ENCODE measurements at places on chromosomes 5 and 9.

DNA sequence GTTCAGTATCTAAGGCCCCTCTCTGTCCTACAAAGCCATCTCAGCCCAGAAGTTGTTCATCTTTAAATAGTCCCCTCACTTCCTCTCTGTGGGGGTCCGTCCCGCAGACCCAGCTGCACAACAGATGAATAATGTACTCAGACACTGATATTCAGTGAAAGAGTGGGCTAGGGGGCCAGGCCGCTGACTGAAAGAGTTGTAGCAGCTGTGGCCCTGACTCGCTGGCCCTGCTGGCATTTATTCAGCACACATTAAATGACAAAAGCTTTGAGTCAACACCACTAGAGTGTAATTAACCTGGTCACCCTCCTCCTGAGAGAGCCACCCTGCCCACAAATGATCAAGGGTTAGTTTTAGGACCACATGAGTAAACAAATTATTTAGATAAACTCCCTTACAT lies 76.3 kb downstream of the MED10 start:
- peak; percentile 44 for DNase-seq

DNA sequence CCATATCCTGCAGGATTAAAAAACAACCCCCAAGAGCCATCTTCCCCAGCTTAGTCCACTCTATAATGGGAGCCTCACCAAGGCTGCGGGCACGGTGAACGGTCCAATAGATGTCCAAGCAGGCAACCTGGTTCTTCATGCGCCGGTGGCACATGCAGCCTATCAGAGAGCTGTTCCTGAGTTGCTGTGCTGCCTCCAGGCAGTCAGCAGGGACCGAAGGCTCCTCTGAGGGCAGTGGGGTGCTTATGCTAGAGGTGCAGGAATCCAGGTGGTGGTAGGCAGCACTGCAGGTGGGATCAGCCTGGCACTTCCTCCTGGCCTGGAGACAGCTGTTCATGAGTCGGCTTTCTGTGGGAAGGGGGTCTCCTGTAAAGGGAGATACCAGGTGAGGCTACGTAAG lies 10.2 kb downstream of the GFRA3 start:
- DNase-seq: no peak

DNA sequence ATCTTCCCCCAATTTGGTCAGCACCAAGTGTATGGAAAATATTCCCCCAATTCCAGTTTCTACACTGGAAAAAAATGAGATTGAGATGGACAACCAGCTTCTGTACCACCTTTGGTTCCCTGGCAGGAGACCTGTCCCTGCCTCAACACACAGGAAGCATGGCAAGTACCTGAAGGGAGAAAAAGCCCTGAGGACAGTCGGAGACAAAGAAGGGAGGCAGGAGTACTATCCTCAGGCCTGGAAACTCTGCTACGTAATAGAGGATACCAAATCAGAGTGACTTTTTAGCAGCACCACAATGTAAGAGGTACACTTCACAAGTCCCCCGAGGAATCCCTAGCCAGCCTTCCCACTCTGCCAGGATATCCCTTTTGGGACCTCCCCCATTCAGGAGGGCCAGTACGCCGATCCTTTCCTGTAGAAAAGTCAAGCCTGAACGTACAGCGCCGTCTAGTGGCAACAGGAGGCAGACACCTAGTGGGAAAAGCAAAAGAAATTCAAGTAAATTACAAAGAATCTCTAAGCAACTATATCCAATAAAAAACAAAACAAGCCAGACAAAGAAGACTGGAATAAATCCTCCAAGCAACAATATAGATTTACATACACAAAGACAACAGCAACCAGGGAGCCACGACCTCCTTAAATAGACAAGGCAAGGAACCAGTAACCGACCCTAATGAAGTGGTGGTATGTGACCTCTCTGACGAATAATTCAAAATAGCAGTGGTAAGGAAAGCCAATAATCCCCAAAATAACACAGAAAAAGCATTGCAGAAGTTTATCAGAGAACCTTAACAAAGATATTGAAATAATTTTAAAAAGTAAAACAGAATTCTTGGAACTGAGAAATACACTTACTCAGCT lies 63.3 kb upstream of the SLCO6A1 start:
- DNase-seq: peak; percentile 28

GRCh38 chr9:33818847-33819500 lies 2.0 kb downstream of the UBE2R2 start:
- DNase-seq: no peak

GRCh38 chr5:1852324-1852947 lies 30.3 kb downstream of the IRX4 start:
- no peak for DNase-seq

DNA sequence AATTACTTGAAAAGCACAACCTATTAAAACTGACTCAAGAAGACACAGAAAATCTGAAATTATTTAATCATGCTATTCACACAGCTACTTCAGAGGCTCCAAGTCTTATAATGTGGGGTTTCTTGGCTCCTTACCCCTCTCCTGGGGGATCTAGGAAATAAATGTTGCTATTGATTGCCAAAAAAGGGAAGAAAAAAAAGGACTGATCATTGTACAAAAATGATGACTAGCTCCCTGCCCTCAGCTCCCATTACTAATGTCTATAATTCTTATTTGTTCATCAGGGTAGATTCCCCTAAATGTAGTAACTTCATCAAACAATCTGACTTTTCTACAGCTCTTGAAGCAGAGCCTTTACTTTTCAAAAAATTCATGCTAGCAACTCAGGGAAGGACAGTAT lies 3.3 kb upstream of the SMC5 start:
- no peak for DNase-seq

DNA sequence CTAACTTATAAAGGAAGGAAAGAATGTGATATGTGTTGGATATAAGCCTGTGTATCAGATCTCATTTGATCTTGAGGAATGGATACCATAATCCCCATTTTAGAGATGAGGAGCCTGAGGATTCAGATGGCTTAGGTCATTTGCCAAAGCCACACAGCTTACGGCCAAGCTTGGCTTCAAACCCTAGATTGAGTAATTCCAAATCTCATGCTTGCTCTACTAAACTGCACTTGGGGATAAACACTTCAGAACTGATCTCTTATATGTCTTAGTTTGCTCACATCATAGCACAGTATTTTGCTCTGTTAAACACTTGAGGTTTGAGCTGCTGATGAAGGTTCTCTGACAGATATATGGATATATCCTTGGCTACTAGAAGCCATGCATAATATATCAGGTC lies 504.4 kb downstream of the NTRK2 start:
- DNase-seq: no peak

GRCh38 chr5:13878357-13878756 lies 66.1 kb downstream of the DNAH5 start:
- DNase-seq: no peak

DNA sequence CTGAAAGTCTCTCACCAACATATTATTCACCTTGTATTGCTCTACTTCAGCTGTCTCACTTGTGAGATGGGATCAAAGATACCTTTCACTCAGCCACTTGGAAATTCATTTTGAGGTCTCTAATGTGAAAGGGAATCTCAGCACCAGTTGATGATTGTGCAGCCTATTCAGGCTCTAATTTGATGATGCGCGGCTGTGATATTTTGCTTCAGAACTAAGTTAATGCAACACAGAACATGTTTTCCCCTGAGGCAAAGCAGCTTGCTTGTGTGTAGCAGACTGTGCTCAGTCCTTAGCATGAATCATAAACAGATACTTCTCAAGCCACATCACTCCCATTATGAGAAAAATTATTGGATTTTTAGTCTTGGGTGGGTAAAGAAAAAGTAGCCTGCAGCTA lies 378.8 kb downstream of the OSTF1 start:
- no peak for DNase-seq

DNA sequence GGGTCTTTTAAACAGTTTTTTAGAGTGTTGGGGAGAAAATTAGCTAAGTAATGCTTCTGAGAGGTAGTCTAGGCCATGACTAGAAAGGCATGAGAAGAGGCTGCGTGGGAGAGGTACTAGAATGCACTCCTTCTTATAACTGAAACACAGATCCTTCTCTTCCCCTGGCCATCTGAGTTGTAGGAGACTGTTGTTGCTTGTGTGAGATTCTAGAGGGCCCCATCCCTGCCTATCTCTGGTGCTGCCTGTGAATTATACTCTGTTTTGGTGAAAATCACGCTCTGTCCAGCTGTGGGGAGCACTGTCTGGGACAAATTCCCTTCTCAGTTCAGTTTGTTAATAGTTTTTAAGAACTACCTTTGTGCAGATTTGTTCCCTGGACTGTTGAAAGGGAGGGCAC lies 37.5 kb downstream of the MAP1B start:
- DNase-seq: no peak

DNA sequence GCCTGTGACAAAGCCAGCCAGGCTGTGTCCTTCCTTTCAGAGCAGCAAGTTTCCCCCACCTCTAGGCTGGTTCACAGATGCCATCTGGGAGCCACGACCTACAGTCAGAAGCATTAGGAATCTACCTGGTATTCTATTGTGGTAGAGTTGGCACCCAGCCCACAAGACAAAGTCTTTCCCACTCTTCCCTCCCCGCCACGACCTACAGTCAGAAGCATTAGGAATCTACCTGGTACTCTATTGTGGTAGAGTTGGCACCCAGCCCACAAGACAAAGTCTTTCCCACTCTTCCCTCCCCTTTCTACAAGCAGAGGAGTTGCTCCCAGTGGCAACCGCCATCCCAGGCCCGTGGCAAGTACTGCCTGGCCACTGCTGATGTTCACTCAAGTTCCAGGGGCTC lies 157.8 kb upstream of the TNC start:
- no peak for DNase-seq

- no peak for DNase-seq
Measured at GRCh38 chr5:27158775-27159174, 120.4 kb upstream of the CDH9 start.

- no peak for DNase-seq
Measured at GRCh38 chr5:57267805-57268204, 93.9 kb downstream of the GPBP1 start.

DNA sequence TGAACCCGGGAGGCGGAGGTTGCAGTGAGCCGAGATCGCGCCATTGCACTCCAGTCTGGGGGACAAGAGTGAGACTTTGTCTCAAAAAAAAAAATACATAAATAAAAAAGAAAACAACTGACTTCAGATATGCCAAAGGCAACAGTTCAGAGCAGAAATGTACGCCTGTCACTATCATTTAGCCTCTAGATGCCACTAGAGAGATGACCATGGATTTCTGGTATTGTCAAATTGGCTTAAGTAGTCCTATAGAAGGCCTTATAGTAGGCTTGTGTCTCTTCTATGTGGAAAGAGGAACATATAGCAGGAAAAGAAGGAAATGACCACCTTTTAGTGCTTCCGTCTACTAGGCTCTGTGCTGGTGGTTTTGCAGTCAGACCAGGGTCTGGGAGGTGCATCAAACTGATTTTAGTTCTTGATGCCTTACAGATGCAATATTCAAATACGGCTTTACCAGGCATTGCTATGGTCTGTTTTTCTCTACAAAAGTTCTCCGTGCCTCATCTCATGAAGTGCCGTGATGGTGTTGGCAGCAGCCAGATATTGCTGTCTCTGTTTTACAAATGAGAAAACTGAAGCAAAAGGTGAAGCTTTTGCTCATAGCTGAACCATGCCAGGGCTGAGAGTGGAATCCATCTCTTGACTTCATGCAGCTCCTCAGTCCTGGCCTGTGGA lies 17.2 kb downstream of the AGXT2 start:
- no peak for DNase-seq

DNA sequence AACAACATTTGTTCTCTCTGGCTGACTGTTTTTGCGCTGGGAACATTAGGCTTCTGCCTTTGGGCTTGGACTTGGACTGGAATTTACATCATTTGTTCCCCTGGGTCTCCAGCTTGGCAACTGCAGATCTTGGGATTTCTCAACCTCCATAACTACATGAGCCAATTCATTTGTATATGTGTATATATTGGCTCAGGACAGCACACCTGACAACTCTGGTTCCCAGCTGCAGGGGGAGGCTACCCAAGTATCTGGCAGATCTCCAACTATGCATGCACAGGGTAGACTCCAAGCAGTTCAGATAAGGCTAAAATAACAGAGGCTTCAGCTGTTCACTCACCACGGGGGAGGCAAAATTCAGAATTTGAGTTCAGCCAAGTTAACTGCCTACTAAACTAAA lies 31.6 kb upstream of the F2RL1 start:
- DNase-seq: peak; percentile 4

GRCh38 chr5:116626272-116626723 lies 51.7 kb upstream of the SEMA6A start:
- no peak for DNase-seq

DNA sequence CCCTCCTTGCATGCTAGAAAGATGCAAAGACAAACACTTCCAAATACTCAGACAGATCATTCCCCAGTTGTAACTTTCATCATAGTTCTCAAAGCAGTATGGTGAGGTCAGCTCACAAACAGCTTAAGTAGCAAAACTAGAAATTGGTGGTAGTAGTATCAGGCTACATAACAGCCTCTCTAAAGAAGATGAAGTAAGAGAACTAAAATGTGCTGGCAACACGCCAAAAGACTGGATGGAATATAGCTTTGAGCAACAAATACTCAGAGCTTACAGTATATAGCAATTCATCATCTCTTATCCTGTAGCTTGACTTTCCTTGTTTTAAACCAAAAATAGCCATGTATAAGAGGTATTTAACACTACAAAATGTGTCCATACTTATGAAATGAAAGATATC lies 7.5 kb downstream of the PFDN1 start:
- DNase-seq: no peak

GRCh38 chr9:88085476-88085875 lies 52.8 kb downstream of the SPATA31C2 start:
- DNase-seq: no peak

- no peak for DNase-seq
Measured at GRCh38 chr9:134682026-134682425, 40.4 kb downstream of the COL5A1 start.

DNA sequence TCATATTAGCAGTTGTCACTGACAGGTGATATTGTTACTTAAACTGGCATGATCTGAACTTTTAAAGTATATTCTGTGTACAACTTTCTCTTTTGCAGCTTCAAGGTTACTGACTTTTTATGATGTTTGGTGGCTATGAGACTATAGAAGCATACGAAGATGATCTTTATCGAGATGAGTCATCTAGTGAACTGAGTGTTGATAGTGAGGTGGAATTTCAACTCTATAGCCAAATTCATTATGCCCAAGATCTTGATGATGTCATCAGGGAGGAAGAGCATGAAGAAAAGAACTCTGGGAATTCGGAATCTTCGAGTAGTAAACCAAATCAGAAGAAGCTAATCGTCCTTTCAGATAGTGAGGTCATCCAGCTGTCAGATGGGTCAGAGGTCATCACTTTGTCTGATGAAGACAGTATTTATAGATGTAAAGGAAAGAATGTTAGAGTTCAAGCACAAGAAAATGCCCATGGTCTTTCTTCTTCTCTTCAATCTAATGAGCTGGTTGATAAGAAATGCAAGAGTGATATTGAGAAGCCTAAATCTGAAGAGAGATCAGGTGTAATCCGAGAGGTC lies 5.9 kb downstream of the ZCCHC7 start:
- DNase-seq: no peak

DNA sequence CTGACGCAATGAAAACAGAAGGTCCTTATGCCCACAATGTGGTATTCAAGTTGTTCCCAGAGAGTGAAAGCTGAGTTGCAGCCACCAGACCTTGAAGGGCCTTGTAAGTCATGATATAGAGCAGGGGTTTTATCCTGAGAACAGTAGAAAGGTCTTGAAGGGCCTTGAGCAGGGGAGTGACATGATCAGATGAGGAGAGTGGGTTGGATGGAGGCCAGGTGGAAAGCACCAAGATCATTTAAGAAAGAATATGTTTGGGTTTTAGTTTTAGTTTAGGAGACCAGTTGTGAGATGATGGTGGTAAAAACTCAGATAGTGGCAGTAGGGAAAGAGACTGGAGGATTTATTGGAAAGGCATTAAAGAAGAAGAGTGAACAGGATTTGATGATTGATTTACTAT lies 5.9 kb downstream of the ITGA2 start:
- DNase-seq: no peak

Data from NCI-H524 (cell line).